IMR-90 (cell line): ENCODE measurements at places on chromosomes 16 and 17.

DNA sequence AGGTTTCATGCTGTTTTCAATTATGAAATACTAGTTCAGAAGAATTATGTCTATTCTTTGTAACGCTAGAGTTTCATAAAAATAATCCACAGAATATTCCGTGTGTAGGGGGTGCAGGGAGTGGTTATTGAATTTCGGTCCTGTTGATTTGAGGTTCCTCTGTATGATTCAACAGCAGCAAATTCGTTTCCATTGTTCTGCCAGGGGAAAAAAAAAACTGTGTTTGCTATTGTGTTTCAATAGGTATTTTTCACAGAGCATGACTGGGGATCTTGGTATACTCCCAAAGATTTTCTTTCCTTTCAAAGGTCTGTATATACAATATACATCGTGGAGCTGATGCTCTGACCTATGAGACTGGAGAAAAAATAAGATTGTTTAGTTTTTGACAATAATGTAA is 15.8 kb downstream of the SHISA9 start:
- DNase-seq, result no peak

- DNase-seq, result peak; percentile 44
Observed at GRCh38 chr16:11329071-11329491, 16.2 kb upstream of the RMI2 start.

DNA sequence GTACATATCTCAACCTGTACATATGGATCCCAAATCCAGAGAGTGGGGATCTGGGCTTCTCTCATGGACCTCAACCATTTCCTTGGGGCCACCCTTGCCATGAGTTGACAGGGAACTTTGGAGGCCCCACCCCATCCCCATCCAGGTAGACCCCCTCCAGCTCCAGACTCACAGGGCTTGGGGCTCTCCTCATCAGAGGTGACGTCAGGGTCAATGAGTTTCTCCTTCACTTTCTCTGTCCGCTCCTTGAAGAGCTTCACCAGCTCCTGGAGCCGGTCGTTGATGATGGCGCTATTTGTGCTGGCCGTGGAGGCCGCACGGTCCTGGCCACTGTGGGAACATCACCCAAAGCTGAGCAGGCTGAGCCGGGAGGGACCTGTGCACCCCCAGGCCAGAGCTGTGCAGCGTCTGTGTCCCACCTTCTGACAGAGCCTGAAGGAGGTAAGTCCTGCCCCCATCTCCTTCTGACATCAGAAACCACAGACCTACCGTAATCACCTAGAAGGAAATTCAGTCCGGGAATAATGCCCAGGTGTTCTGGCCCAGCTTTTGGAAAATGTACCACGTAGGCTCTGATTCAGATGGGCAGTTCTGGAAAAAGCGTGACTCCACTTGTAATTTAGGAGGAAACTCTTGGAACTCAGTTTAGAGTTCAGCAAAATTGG is 50.6 kb downstream of the CNGB1 start:
- no peak for DNase-seq

GRCh38 chr17:836151-836550 is 54.0 kb downstream of the MRM3 start:
- no peak for DNase-seq

DNA sequence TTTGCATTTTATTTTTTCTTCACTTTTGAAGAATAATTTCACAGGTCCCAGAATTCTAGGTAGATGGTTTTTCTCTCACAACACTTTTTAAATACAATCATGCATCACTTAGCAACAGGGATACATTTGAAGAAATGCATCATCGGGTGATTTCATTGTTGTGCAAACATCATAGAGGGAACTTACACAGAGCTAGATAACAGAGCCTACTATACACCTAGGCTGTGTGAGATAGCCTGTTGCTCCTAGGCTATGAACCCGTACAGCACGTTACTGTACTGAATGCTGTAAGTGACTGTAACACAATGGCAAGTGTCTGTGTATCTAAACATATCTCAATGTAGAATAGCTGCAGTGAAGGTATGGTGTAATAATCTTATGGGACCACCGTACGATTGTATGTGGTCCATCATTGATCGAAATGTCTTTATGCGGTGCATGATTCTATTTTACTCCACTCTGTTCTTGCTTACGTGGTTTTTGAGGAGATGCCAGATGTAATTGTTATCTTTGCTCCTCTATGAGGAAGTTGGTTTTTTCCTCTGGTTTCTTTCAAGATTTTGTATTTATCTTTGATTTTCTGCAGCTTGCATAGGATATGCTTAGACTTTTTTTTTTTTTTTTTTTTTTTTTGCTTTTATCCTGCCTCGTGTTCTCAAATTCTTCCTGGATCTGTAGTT is 35.5 kb upstream of the TMEM92 start:
- peak; percentile 62 for DNase-seq

GRCh38 chr17:10249271-10250010 is 51.0 kb upstream of the GAS7 start:
- no peak for DNase-seq

- peak; percentile 52 for DNase-seq
Observed at GRCh38 chr16:47927330-47927729, 228.5 kb downstream of the ABCC12 start.

DNA sequence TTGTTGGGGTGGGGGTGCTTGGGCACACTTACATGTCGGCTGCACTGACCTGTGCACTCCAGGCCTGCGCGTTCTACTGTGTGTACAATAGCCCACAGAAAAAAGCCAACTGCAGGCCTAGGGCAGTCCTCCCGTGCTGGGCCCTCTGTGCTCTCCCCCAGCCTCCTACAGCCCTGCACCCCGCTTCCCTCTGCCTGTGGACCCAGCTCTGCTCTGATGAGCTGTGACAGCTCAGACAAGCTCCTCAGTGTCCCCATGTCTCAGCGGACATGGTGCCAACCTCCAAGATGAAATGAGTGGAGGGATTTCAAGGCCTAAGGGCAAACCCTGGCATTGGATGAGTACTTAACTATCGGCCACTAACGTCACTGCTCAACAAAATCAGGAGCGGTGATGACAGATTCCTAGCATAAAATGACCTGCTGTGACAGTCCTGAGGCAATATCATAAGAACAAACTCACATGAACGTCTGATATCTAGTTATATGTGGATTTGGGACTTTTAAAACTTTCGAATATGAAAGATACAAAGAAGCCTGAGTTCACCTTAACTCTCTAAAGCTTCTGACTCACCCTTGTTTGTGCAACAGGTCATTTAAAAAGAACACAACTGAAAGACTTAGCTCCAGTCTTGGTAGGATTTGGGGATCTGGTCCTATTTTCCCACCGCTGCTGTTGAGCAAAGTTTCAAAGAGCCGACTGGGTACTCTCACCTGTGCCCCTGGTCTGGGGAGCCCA is 34.7 kb downstream of the CCDC57 start:
- no peak for DNase-seq

DNA sequence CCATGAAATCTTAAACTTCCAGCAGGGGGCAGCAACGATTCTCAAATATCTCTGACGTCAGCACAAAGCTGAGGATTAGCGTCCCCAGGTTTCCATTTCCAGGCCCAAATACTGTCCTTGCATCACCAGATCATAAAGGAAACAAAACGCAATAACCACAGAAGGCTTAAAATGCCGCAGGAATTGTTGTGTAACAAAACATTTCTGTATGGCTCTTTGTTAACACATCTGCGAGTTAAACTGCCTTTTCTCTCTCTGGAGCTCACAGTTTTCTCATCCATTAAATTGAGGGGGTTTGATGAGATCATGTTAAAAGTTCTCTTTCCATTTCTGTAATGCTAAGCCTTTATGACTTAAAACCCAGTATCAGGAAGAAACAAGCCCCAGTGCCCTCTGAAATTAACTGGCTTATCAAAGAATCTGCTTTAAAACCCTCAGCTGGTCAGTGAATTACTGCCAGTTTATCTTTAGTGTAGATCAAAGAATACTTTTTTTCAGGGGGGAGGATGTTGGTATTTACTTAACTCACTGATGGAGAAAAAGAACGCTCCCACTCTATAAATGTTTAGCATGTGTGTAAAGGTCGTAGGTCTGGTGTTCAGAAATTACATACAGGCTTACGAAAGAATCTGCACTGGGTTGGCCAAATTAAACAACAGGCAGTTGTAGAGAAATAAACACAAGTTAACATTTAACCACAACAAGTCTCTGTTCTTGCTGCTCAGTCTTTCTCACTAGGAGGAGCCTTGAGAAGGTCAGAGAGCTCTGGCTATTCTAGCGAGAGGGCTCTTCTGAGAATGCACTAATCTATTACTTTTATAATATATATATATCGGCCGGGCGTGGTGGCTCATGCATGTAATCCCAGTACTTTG is 10.6 kb upstream of the TERF2 start:
- DNase-seq, result peak; percentile 96

DNA sequence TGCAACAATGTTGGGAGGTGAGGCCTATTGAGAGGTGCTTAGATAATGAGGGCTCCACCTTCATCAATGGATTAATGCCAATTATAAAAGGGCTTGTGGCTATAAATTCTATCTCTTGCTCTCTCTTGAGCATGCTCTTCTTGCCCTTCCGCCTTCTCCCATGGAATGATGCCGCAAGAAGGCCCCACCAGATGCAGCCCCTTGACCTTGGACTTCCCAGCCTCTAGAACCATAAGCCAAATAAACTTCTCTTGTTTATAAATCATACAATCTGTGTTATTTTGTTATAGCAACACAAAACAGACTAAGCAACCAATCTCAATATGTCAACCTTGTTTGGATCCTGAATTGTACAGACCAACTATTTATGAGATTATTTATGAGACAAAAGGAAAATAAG is 20.0 kb downstream of the MYH10 start:
- DNase-seq, result no peak
